ENCODE measurements at places on chromosomes 2 and 18. TPM values are rescaled to one million over a fixed set of nuclear protein-coding genes. Genes with fewer than 3 reads are reported as not detected.

- no peak for ATAC-seq
These were observed 3.4 kb upstream of the HSBP1L1 start for GRCh38 chr18:79960921-79961526.

GRCh38 chr2:169462896-169463695, 16.2 kb upstream of the BBS5 start:
- no peak for ATAC-seq

The TTC31 gene
- total RNA-seq, result 10.5 TPM

DNA sequence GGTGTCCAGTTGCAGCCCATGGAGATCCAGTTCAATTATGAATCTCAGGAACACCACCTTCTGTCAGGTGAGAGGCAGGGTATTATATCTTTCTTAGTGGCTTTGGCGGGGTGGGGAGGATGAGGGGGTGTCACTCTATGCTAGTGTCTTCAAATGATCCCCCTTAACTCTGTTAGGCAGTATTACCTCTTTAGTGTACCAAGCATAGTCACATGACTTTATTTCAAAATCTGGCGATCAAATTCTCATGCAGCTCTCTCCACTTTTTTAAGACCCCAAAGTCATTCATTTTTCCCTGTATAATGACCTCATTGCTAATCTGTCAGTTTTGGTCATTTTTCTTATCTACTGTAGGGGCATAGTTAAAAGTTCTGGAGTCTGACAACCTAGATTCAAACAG, 1.1 kb upstream of the ZSCAN30 start:
- no peak for ATAC-seq

GRCh38 chr2:123513351-123513750, 511.7 kb upstream of the CNTNAP5 start:
- no peak for ATAC-seq

The FOXD4L1 gene
- total RNA-seq, result 0.16 TPM

The NPAS2 gene
- 63.6 TPM for total RNA-seq

GRCh38 chr2:132253496-132254305, 91.9 kb upstream of the ANKRD30BL start:
- ATAC-seq, result peak; percentile 11

The NDC80 gene
- 9.7 TPM for total RNA-seq

The CYRIA gene
- total RNA-seq, result 1.3 TPM

GRCh38 chr2:45774688-45775244, 123.3 kb downstream of the PRKCE start:
- no peak for ATAC-seq

DNA sequence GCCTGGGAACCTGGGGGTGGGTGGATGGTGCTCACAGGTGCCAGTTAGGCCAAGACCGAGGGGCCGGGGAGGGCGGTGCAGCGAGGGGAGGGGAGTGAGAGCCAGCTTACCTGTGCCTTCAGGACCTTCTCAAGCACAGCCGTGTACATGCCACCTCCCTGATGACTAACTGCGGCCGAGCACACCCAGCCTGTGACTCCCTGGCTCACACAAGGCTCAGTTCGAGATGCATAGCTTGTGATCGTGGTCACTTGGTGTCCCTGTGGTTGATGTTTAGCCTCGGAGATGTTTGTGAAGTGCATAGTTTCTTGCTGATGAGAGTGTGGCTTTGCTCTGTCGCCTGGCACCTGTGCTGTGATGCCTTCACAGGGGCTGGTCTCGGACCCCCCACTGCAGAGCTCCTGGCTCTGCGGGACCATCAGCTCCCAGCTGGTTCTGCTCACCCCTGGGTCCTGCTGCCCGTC, 84.5 kb upstream of the ODC1 start:
- ATAC-seq, result peak; percentile 80

GRCh38 chr2:37919631-37920032, 5.5 kb upstream of the RMDN2 start:
- ATAC-seq, result no peak

GRCh38 chr18:10530852-10531251, 5.0 kb downstream of the NAPG start:
- ATAC-seq, result peak; percentile 60

GRCh38 chr18:78679031-78679430, 300.6 kb upstream of the SALL3 start:
- no peak for ATAC-seq

The TGFA gene
- 42.6 TPM for total RNA-seq

GRCh38 chr2:23609254-23609653, 224.3 kb downstream of the KLHL29 start:
- ATAC-seq, result no peak

DNA sequence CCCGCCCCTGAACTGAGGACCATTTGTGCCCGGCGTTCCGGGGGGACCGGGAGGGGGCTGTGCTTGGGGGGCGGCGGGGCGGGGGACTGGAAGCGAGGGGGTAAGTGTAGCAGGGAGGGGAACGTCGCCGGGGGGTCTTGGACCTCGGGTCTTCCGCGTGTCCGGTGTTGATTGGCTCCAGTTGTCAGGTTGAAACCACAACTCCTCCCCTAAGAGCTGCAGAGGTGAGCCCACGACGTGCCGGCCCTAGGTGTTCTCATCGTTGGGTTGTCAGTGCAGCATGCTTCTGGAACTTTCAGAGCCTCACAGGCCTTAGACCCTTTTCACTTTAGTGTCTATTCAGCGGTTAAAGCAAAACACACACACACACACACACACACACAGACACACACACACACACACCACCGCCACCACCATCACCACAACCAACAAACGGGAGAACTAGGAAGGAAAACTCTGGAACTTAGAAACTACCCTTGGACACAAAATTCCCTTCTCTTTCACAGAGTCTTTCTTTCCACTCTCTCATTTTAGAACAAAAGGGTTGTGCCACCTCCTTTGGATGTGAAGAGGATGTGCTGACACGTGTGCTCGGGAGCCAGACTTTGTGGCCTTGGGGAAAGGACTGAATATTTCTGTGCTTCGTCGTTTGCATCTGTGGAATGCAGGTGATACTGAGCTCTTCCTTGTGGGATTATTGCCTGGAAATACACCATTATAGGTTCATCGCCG, 6.7 kb upstream of the DLX2 start:
- no peak for ATAC-seq

GRCh38 chr2:9095690-9096089, 92.2 kb upstream of the MBOAT2 start:
- ATAC-seq, result peak; percentile 42

- ATAC-seq, result no peak
These were observed 90.4 kb downstream of the SCN3A start for GRCh38 chr2:165113414-165113813.

DNA sequence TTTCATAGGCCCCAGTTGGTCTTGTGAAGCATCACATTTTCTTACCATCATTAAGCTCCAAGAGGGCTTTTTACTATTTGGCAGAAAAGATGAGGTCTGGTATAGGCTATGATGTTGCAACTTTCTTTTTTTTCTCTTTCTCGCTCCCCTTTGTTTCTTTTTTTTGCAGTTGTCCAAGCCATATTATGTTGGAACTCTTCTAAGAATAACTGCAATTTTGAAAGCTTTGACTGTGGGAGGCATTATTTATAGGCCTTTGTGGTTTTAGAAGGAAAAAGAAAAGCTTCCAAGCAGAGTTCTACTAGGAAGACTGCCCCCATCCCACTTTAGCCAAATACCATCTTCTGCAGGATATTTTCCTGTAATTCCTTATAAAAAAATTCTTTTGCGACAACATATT, 571.6 kb downstream of the ARHGAP15 start:
- no peak for ATAC-seq

GRCh38 chr18:62324181-62324828, 805 bp upstream of the TNFRSF11A start:
- ATAC-seq, result no peak

DNA sequence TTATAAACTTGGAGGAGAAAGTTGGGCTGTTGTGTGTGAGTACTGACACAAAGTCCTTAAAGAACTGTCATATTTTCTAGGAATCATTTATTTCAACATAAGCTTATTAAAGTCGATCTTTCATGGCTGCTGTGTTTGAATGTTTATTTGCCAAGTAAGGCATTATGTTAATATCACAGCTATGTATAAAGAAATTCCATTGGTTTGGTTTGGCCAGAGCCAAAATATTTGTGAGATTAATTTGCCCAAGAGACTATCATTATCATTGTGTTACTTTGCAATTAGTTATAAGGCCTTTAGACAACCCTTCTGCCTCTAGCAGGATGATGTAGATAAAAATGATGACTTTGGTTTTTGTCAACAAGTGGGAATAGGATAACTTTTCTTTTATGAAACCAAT, 240.6 kb upstream of the NT5C1B start:
- ATAC-seq, result no peak

DNA sequence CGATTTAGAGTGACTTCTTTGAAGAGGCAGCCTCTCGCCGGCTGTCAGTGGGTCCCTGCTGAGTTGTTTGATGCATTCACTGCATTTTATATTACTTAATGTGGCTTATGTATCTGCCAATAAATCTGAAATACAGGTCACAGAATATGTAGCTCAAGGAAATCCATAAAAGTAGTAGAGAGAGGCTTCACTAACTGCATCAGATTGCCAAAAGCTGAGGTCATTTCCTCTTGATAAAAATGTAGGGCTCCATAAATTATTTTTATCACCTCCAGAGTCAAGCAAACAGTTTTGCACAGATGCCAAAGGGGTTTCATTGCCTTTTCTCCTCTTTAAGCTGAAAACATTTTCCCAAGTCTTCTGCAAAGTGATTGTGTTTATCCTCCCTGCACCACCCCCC, 36.5 kb upstream of the CCDC93 start:
- ATAC-seq, result no peak

GRCh38 chr18:8162802-8163201, 446.4 kb upstream of the RAB12 start:
- no peak for ATAC-seq

The MYL1 gene
- total RNA-seq, result 0.44 TPM

- ATAC-seq, result no peak
These were observed 509.5 kb downstream of the EIPR1 start for GRCh38 chr2:2868085-2868484.

DNA sequence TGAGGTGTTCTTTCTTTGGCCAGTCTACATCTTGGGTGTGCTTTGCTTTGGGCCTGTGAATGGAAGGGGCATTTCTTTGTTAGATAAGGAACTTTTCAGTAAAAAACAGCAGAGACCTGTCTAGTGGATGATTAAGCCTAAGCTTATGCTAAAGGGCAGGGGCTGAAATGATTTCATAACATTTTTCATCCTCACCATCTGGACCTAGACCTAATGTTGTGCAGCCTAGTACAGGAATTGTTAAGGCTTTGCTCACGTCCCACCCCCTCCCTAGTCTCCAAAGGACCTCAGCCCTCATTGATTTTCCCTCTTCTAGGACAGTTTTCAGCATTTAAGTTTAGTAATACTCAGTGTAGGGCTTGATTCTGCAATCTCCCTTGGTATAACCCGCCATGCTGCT, 111.8 kb downstream of the PRKCE start:
- no peak for ATAC-seq

DNA sequence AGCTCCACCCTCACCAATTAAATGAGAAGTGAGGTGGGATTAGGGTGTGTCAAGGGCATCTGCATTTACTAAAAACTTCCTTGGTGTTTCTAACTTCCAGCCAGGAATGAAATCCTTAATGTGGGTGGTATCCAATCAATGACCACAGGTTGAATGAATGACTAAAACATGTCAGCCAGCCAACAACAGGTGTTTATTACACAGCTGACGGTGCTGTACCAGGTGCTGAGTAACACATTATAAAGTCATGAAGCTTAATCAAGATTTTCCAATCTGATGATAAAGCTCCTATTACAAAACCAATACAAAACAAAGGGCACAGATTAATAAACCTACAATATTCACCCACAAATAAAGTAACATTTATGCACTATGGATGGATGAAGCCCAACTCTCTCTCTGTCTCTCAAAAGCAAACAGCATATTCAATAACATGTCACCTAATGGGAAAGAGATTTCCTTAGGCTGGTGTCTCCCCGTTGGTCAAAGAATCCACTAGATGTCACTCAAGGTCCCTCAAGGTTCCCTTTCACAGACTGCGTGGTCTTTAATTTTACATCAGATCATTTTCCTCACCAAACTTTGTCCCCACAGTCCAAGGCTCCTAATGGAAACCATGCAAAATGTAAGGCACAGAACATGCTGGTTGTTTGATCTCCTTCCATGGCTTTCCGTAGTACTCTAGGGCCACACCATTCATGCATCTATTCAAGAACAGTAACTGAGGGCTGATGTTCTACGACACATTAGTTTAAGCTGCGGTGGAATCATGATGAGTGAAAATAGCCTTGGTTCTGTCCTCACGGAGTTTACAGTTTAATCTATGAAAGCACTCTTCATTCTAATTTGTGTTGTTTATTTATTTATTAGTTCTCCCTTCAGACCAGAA, 6.4 kb upstream of the PTPN4 start:
- peak; percentile 64 for ATAC-seq

- ATAC-seq, result no peak
These were observed 15.2 kb downstream of the SP100 start for GRCh38 chr2:230430957-230431910.

GRCh38 chr2:182705761-182706160, 10.3 kb upstream of the DNAJC10 start:
- ATAC-seq, result no peak

- ATAC-seq, result no peak
These were observed 41.6 kb downstream of the ANKRD44 start for GRCh38 chr2:197268786-197269584.

DNA sequence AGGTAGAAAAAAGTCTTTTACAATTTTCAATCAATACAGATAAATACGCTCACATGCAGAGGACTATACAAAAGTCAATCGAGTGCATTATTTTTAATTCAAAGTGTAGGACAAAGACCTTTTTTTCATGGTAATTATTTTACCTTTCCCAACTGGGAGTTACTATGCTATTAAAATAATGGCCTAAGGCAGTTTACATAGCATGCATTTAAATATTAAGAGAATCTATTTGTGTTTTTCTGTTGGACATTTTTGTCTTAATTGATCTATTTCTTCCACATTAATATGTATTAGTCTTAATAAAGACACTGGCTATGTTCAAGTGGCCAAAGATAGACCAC, 130.2 kb upstream of the MAP3K20 start:
- ATAC-seq, result no peak

DNA sequence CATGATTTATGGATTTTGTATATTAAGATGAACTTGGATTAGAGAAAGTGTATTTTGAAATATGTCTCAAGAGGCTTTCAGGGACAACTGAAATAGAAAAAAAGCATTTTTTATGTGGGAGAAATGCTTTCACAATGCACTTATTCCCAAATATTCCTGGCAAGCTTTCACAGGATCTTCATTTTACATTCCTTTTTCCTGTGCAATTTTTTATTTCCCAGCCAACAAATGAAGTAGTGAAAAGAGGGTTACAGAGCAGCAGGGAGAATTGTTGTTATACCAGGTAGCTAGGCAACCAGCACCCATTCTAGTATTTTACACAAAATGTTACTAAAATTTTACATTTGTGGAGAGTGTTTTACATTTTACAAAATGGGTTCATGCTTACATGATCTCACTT, 167.0 kb upstream of the RPRM start:
- no peak for ATAC-seq

- no peak for ATAC-seq
These were observed 75.6 kb upstream of the APCDD1 start for GRCh38 chr18:10378688-10379420.

The REEP1 gene
- 1.6 TPM for total RNA-seq

The GYPC gene
- 4.9 TPM for total RNA-seq

DNA sequence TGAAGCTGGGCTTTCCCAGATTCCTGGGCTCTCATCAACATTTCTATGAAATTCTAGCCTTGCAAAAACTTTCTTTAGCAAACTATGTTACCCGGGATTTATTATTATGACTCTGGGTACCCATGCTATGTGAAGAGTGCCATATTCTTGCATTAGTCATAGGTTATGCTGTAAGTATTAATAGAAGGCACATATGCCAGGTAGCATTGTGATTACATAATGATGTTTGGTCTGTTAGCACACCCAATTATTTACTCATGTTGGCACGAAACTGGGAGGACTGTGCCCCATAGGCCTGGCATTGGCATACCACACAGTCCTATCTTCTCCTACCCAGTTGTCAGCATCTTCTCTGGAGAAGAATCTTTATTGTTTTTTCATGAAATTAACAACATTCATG, 171.0 kb downstream of the SLC4A3 start:
- ATAC-seq, result peak; percentile 29

The ANKRD36B gene
- total RNA-seq, result 5.4 TPM
